Inflammatory macrophage treated with lipopolysaccharide for 1 hour (primary cell): ENCODE measurements at places on chromosomes 2 and 18.

GRCh38 chr18:30139631-30140287, 902.8 kb downstream of the DSC3 start:
- DNase-seq: no peak

GRCh38 chr2:10368491-10369231, 66.0 kb downstream of the HPCAL1 start:
- DNase-seq: no peak

- DNase-seq: no peak
Observed at GRCh38 chr2:236570081-236570868, 650 bp downstream of the ACKR3 start.

GRCh38 chr18:32335228-32335627, 135.5 kb downstream of the GAREM1 start:
- no peak for DNase-seq

DNA sequence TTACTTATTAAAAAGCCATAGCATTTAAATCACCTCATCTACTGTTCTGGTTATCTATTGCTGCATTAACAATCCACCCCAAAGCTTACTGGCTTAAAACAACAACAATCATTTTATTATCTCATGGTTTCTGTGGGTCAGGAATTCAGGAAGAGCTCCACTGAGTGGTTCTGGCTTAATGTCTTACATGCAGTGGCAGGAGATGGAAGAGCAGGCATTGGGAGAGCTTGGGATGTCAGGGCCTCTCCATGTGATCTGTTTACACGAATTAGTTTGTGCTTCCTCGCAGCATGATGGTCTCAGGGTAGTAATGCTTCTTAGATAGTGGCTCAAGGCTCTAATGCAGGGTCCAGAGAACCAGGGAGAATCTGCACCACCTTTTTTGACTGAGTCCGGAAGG, 14.4 kb upstream of the REL start:
- no peak for DNase-seq

- DNase-seq: no peak
Observed at GRCh38 chr2:71849111-71849510, 298.6 kb downstream of the CYP26B1 start.

GRCh38 chr2:114628481-114628880, 186.0 kb downstream of the DPP10 start:
- no peak for DNase-seq

- DNase-seq: no peak
Observed at GRCh38 chr2:239197146-239197545, 203.7 kb downstream of the HDAC4 start.
